Activated gamma-delta T cell treated with anti-CD3 and anti-CD28 coated beads, Interleukin-2, amount 50 U/mL, for 16 hours (primary cell): ENCODE measurements at places on chromosomes 4 and X.

DNA sequence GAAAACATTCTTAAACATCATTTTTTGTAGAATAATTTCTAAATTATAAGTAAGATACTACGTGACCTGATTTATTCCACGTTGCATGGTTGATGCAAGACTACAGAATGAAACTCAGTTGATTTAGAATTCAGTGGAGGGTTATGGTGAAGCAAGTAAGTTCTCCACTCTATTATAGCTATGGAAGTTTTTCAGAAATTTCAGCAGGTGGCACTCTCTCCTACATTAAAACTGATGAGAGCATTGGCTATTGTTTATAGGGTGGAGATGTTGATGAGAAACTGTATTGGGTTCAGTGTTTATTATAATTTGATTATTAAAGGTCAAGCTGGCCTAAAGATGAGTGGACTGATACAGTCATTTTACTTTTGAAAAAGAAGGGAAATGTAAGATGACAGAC lies 88.0 kb downstream of the FNIP2 start:
- DNase-seq, result no peak

DNA sequence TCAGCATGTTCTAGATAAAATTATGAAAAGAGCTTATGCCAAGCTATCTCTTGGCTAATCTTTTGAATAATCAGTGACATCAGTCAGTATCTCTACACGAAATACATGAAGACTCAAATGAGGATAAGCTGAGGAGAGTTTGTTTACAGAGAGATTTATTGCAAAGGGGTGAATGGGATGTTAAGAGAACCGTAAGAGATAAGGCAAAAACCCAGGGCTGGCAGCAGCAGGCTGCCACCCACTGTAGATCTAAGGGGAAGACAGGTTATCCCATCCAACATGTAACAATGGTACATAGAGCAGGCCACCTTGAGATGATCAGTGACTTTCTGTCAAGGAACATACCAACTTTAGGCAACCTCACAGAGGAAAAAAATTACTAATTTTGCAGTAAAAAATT lies 432.1 kb upstream of the NR3C2 start:
- DNase-seq, result no peak

GRCh38 chr4:184854673-184855072 lies 28.9 kb upstream of the ACSL1 start:
- DNase-seq, result no peak

GRCh38 chr4:105808030-105808749 lies 87.1 kb upstream of the NPNT start:
- no peak for DNase-seq

DNA sequence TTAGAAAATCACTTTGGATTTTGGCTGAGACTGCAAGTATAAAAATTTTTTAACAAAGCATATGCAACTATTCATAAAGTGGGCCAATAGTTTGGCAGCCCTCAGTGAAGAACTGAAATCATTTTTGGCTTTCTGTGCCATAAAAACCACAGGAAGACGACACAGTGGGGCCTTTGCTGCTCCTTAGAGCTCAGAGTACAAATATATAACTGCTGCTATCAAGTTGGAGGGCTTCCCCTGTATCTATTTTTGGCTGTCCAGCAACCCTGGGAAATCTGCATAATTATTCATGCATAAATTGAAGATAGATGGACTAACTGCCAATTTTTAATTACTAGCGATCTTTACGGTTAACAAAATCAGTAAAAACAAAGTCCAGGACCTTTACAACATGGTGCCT lies 51.5 kb upstream of the FTHL17 start:
- DNase-seq, result no peak

GRCh38 chr4:173482330-173482931 lies 47.6 kb downstream of the HAND2 start:
- DNase-seq, result no peak

- no peak for DNase-seq
These were observed 255.4 kb downstream of the TLL1 start for GRCh38 chr4:166128403-166128802.
